Amniotic stem cell (primary cell): ENCODE measurements at places on chromosomes 1 and 21.

GRCh38 chr1:25774206-25774803 is 25.7 kb upstream of the SELENON start:
- DNase-seq: no peak

DNA sequence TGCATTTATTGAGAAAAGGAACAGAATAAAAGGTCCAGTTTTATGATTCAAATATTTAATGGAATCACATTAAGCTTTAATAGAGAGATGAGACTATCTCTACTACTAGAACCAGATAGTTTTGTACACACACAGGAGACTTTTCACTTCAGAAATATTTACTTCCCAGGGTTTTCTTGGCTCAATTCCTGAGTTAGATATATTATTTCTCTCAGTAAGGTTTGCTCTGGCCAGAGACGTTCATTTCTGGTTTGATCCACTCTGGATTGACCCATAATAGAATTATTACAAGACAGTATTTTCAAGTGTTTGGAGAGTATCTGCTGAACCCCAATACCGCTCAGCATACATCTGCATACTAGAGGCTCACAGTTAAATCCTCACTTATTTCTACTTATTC is 1.3 kb upstream of the RCOR3 start:
- no peak for DNase-seq

- DNase-seq: no peak
These were observed 6.9 kb upstream of the C1orf216 start for GRCh38 chr1:35725596-35725995.

DNA sequence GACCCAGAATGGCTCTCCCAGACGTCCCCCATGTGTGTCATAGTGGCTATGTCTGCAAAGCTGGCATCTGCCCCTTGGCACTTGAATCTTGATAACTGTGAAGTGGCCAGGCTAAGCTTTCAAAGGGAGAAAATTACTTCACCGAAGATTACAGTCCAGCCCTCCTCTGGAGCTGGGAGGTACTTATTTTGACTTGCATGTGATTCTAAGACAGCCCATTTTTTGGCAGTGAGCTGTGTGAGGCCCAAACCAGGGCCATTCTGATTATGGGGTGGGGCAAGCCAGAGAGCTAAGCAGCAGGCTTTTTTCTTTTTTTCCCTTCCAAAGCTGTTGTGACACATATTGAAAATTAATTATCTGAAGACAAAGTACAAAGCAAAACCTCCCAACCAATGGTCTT is 42.1 kb upstream of the C8B start:
- no peak for DNase-seq

- no peak for DNase-seq
These were observed 19.1 kb downstream of the OLFML3 start for GRCh38 chr1:113998361-113998760.

- no peak for DNase-seq
These were observed 20.5 kb upstream of the NPHP4 start for GRCh38 chr1:6012529-6013318.

DNA sequence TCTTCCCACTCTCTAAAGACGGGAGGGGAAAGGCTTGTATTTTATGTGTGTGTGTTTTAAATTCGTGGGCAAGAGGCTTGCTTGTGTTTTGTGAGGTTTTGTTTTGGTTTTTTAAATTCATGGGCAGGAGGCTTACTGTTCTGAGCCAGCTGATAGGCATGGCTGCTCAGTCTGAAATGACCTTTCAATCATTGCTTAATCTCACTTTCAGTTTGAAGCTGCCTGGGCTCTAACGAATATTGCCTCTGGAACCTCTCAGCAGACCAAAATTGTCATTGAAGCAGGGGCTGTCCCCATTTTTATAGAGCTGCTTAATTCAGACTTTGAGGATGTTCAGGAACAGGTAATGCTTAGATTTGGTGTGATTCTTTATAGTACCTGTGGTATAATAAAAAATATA is 20.3 kb upstream of the TXLNA start:
- DNase-seq: no peak

- DNase-seq: no peak
These were observed 1.8 kb upstream of the GBP5 start for GRCh38 chr1:89274411-89274857.
